ENCODE measurements at places on chromosomes 13 and 19.
A peak's percentile ranks its signal among the peaks of the same experiment; 100 is the strongest.

GRCh38 chr19:24002256-24002945, 84.6 kb upstream of the ZNF254 start:
- DNase-seq, result no peak

- no peak for DNase-seq
Observed at GRCh38 chr19:28445826-28446225, 767.1 kb downstream of the UQCRFS1 start.

GRCh38 chr19:55857149-55857548, 20.8 kb downstream of the NLRP4 start:
- DNase-seq, result no peak

DNA sequence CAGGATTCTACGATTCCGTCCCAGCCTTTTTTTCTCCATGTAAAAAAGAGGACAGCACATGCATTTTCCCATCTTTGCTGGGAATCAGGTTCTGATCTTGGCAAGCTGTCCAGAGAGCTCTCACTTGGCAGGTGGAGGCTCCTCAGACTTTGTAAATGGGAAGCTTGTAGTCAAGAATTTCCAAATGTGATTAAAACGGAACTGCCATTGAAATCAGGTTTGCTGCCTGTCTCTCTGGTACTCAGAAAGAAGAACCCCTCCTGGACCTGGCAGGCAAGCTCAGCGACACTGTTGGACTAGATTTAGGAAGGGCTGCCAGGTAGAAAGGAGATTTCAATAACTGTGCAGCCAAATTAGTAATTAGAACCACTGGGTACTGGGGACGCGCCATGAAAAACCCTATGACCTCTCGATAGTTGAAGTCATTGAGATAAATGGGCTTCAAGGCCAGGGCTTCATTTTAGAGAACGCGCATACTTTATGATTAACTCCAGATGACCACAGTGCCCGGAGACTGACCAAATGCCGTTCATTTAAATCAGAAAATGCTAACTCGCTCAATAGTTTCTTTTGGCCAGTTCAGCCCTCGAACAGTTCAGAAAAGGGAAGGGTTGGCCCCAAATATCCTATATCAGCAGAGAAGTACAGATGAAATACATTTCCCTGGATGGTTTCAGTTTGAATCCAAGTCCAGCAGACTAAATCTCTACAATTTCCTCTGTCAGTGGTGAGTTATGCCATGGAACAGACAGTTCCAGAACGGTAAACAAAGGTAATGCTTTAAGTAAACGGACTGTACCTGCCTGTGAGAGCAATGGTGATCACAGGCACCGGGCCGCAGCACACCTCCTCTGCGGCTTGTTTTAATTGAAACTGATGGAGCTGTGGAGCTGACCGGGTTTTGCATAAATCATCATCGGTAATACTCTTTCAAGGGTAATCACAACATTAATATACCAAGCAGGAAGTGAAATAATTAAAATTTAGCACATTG, 517.4 kb downstream of the RFC3 start:
- no peak for DNase-seq

GRCh38 chr13:65468628-65469027, 1761.5 kb downstream of the PCDH9 start:
- peak; percentile 18 for DNase-seq

DNA sequence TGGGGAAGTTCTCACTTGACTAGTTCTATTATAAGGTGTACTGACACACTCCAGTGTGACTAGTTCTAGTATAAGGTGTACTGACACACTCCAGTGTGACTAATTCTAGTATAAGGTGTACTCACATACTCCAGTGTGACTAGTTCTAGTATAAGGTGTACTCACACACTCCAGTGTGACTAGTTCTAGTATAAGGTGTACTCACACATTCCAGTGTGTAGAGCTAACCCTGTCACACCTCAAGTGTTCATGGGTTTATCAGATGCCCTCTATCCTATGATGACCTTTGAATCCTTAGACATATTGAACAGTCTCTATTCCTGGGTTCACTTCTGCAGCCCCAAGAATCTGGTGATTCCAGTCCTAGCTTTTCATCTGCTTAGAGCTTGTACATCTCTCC, 54.6 kb upstream of the MYO16 start:
- no peak for DNase-seq

DNA sequence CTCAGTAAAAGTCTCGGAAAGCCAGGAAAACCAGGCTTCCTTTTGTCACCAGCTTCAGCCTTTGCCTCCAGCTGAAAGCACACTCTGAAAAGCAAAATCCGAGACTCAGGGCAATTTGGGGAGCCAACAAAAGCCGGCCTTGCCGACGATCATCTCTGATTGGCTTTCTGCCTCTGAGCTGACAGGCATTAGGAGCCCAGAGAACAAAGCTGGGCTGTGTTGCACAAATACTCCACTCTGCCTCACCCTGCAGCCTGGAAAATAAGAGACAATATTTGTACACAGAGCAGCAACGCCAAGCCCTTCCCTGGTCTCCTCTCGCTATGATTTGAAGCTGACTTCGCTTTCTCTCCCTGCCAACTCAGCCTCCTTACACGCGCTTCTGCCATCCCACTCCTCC, 46.9 kb downstream of the CACNA1A start:
- DNase-seq, result no peak

- peak; percentile 94 for DNase-seq
Observed at GRCh38 chr19:42132851-42133528, 744 bp upstream of the POU2F2 start.

DNA sequence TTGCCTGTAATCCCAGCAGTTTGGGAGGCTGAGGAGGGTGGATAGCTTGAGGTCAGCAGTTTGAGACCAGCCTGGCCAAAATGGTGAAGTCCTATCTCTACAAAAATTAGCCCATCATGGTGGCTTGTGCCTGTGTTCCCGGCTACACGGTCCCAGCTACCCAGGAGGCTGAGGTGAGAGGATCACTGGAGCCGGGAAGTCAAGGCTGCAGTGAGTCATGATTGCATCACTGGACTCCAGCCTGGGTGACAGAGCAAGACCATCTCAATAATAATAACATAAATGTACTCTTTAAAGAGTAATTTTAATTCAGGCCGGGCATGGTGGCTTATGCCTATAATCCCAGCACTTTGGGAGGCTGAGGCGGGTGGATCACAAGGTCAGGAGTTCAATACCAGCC, 38.7 kb downstream of the SKA3 start:
- no peak for DNase-seq

- DNase-seq, result peak; percentile 10
Observed at GRCh38 chr19:21022996-21023395, 2.5 kb downstream of the ZNF430 start.

GRCh38 chr19:32403291-32403995, 2.1 kb upstream of the DPY19L3 start:
- no peak for DNase-seq
